Aorta (tissue), 5 donors: ENCODE measurements at places on chromosomes 2 and 18. TPM values are rescaled to one million over a fixed set of nuclear protein-coding genes. Genes with fewer than 3 reads are reported as not detected.

The SULT1C4 gene
- not detected for polyA plus RNA-seq

The ALPG gene
- polyA plus RNA-seq, result not detected

The TP53I3 gene
- 30.2 TPM for polyA plus RNA-seq

The THAP4 gene
- polyA plus RNA-seq, result 41.5 TPM

The PIGN gene
- 7.6 TPM for polyA plus RNA-seq

The SCN7A gene
- polyA plus RNA-seq, result under 0.01 TPM

The SEPTIN10 gene
- polyA plus RNA-seq, result 80.3 TPM

The DSG4 gene
- polyA plus RNA-seq, result not detected

The ACTR2 gene
- 78.1 TPM for polyA plus RNA-seq

The ACTG2 gene
- 119 TPM for polyA plus RNA-seq

The VAMP8 gene
- polyA plus RNA-seq, result 256 TPM

The REG3A gene
- 67.5 TPM for polyA plus RNA-seq

The FIGN gene
- 3.9 TPM for polyA plus RNA-seq

The TMEM169 gene
- not detected for polyA plus RNA-seq

The FBXO36 gene
- polyA plus RNA-seq, result 1.5 TPM

The PKDCC gene
- polyA plus RNA-seq, result 48.8 TPM

The ABCG5 gene
- polyA plus RNA-seq, result 8.8 TPM

The RESP18 gene
- not detected for polyA plus RNA-seq

The NCKAP1 gene
- polyA plus RNA-seq, result 75.8 TPM

The IL1A gene
- not detected for polyA plus RNA-seq

The CDK15 gene
- 3.0 TPM for polyA plus RNA-seq

The ABCB11 gene
- not detected for polyA plus RNA-seq

The LDLRAD4 gene
- polyA plus RNA-seq, result 7.0 TPM

The EFHD1 gene
- 146 TPM for polyA plus RNA-seq

The KYNU gene
- polyA plus RNA-seq, result 1.2 TPM

The ADAM23 gene
- polyA plus RNA-seq, result 1.0 TPM

The HS6ST1 gene
- polyA plus RNA-seq, result 3.0 TPM

The ABCA12 gene
- not detected for polyA plus RNA-seq

The FBXO15 gene
- polyA plus RNA-seq, result not detected

The LINC00305 gene
- polyA plus RNA-seq, result not detected

The GAL3ST2 gene
- polyA plus RNA-seq, result not detected

The GPR35 gene
- 14.5 TPM for polyA plus RNA-seq
